ENCODE measurements at places on chromosomes 1 and 21.

- peak; percentile 30 for DNase-seq
- no peak overlapping the region for H3K27ac ChIP-seq
- no peaks in the 10 kb centered on the region for H3K4me1 ChIP-seq
- no peaks in the 10 kb centered on the region for H3K27me3 ChIP-seq
- no peaks in the 10 kb centered on the region for H3K36me3 ChIP-seq
Measured at GRCh38 chr1:189787201-189787600, 690.5 kb downstream of the BRINP3 start.

GRCh38 chr1:39129514-39129913 is 75.0 kb upstream of the MACF1 start:
- peaks cover 38% of the 10 kb centered on the region for H3K4me1 ChIP-seq
- H3K36me3 ChIP-seq: no peaks in the 10 kb centered on the region
- H3K27me3 ChIP-seq: no peaks in the 10 kb centered on the region
- no peak for DNase-seq
- H3K27ac ChIP-seq: peak overlapping the region; percentile 69

DNA sequence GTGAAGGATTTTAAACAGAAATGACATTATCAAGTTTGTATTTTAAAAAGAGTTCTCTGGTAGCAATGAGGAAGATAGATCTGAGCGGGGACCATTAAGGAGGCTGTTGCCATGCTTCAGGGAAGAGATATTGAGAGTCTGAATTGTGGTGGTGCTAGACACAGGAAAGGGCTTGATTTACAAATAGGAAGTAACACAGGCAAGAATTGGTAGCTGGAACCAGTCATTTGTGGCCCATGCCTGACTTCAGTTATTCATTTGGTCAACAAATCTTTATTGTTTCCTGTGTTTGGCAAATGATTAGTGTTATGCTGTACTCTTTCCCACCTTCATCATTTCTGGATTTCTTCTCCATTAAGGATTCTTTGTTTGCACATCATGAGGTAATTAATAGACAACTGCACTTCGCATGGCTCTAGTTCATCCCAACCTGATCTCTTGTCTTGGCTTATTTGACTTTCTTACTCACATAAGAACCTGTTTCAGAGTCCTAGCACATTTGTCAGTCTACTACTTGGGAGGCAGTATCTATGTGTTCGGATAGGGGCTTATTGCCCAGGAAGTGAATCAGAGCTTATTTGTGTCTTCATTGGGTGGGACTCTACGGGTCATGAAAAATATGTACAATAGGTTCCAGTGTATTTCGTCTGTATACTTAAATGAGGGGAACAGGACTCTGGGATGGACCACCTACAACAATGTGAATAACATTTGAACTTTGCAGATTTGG is 32.3 kb downstream of the EEIG2 start:
- no peaks in the 10 kb centered on the region for H3K36me3 ChIP-seq
- no peak overlapping the region for H3K4me3 ChIP-seq
- peak; percentile 37 for DNase-seq
- no peaks in the 10 kb centered on the region for H3K4me1 ChIP-seq

DNA sequence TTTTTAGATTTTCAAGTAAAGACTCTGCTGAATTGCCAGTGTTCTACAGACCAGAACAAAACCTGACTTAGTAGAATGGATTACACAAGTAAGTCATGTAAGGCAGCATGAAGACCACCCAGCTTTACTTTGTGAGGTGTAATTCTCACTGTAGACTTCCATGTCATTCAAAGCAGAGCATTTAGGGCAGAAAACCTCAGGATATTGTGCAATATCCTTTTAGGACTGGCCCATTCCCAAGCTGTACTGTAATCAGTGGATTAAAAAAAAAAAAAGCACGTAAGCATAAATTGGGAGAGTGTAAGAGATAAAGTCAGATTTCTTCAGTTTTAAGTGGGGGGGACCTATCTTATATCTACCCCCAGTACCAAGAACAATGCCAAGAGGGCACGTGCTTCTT is 380.5 kb upstream of the PRMT6 start:
- no peak for DNase-seq
- H3K36me3 ChIP-seq: no peaks in the 10 kb centered on the region
- no peak overlapping the region for H3K4me3 ChIP-seq

- no peaks in the 10 kb centered on the region for H3K36me3 ChIP-seq
- no peaks in the 10 kb centered on the region for H3K4me1 ChIP-seq
- DNase-seq: no peak
Measured at GRCh38 chr1:37753473-37754321, 11.2 kb downstream of the EPHA10 start.

DNA sequence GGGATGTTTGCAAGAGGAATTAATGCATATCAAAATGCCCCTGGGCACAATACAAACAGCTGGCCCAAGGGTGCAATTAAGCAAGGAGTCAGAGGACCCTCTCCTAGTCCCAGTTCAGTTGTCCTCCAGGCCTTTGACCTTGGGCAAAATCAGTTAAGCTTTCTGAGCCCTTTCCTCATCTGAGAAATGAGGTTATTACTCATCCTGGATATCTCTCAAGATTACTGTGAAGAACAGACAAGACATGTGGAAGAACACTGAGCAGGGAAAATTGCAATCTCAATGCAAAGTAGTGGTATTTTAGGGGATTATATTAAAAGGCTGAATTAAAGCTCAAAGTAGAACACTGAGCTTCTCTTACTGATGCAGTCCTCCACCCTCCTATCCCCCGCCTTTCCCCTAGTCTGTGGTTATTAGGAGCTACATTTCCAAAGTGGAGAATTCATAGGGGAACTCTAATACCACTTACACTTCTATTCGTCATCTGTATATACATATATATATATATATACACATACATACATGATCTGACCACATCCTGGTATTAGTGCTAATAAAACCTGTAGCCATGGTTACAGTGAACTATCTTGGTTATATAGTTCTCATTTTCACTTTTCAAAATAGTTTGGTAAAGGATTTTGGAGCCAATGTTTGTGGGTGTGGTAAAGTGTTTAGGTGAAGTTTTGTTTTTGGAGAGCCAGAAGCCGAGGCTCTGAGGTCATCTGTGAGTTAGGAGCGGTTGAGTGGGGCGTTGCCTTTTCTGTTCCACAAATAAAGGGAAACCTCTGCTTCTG is 18.1 kb downstream of the KIAA0040 start:
- no peaks in the 10 kb centered on the region for H3K27me3 ChIP-seq
- DNase-seq: no peak
- H3K4me1 ChIP-seq: peaks cover 2% of the 10 kb centered on the region
- H3K4me3 ChIP-seq: no peak overlapping the region
- no peak overlapping the region for H3K27ac ChIP-seq

DNA sequence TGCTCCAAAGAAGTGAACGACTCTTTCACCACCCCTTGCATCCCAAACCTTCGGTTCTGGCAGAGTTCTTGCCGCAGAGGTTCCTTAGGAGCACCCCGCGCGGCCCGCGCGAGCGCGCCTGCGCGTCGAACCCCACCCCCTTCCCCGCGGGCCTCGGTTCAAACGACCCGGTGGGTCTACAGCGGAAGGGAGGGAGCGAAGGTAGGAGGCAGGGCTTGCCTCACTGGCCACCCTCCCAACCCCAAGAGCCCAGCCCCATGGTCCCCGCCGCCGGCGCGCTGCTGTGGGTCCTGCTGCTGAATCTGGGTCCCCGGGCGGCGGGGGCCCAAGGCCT is at the start of gene C1orf56:
Gene C1orf56 (plus strand): TSS at position 161 of the 334 bp plus-strand sequence. CDS start 97 bp downstream, at position 258.
- H3K27me3 ChIP-seq: no peaks in the 10 kb centered on the region
- peak within 1 kb of the TSS; percentile 82 for H3K27ac ChIP-seq
- no peaks in the 10 kb centered on the region for H3K36me3 ChIP-seq
- DNase-seq: peak; percentile 83

GRCh38 chr1:53308506-53308905 is 19.4 kb downstream of the LRP8 start:
- H3K27ac ChIP-seq: no peak overlapping the region
- DNase-seq: no peak
- H3K36me3 ChIP-seq: no peaks in the 10 kb centered on the region

- no peak overlapping the region for H3K27ac ChIP-seq
- no peaks in the 10 kb centered on the region for H3K36me3 ChIP-seq
- DNase-seq: no peak
- no peak overlapping the region for H3K4me3 ChIP-seq
- no peaks in the 10 kb centered on the region for H3K27me3 ChIP-seq
Measured at GRCh38 chr1:30793209-30793608, 35.6 kb upstream of the LAPTM5 start.

- no peak overlapping the region for H3K27ac ChIP-seq
- DNase-seq: no peak
- peaks cover 15% of the 10 kb centered on the region for H3K4me1 ChIP-seq
- no peaks in the 10 kb centered on the region for H3K36me3 ChIP-seq
- H3K27me3 ChIP-seq: no peaks in the 10 kb centered on the region
Measured at GRCh38 chr1:185490924-185491323, 173.9 kb upstream of the IVNS1ABP start.

DNA sequence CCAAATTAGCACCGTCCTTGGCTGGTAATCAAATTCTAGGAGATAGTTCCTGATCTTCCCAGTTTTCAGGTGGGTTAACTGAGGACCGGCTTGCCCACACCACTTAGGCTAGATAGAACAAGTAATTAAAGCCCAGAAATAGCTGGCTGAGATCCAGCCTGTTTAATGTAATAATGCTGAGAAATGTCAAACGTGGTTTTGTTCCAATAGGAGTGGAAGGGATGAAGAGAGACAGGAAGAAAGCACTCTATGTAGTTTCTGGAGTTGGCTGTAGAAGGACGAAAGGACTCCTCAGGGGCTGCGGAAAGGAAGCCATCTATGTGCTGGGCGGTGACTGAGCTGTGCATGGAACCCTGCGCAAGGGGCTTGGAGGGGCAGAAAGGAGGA is 18.6 kb downstream of the NAV1 start:
- H3K4me3 ChIP-seq: no peak overlapping the region
- DNase-seq: no peak
- no peaks in the 10 kb centered on the region for H3K4me1 ChIP-seq
- H3K27me3 ChIP-seq: no peaks in the 10 kb centered on the region
- H3K36me3 ChIP-seq: no peaks in the 10 kb centered on the region

GRCh38 chr1:50419907-50420677 is 3.2 kb downstream of the DMRTA2 start:
- no peak overlapping the region for H3K27ac ChIP-seq
- H3K27me3 ChIP-seq: peaks cover 60% of the 10 kb centered on the region
- no peaks in the 10 kb centered on the region for H3K36me3 ChIP-seq
- no peaks in the 10 kb centered on the region for H3K4me1 ChIP-seq

DNA sequence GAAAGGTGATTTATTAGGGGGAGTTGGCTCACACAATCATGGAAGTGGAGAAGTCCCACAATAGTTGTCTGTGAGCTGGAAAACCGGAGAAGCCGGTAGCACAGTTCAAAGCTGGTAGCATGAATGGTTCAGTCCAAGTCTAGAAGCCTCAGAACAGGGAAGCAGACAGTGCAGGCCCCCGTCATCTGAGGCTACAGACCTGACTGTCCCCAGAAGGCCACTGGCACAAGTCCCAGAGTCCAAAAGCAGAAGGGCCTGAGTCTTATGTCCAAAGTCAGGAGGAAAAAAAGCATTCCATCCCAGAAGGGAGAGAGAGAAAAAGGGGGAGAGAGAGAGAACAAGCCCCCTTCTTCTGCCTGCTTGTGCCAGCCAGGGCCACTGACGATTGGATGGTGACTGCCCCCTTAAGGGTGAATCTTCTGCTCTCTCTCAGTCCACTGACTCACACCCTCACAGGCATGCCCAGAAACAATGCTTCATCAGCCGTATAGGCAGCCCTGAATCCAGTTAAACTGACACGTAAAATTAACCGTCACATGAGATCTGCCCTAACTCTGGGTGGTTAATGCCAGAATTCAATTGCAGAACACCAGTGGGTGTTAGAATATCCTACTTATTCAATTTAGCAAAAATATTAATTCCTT is 49.3 kb upstream of the POU2F1 start:
- no peak overlapping the region for H3K4me3 ChIP-seq
- no peak overlapping the region for H3K27ac ChIP-seq
- no peaks in the 10 kb centered on the region for H3K4me1 ChIP-seq
- no peaks in the 10 kb centered on the region for H3K36me3 ChIP-seq

DNA sequence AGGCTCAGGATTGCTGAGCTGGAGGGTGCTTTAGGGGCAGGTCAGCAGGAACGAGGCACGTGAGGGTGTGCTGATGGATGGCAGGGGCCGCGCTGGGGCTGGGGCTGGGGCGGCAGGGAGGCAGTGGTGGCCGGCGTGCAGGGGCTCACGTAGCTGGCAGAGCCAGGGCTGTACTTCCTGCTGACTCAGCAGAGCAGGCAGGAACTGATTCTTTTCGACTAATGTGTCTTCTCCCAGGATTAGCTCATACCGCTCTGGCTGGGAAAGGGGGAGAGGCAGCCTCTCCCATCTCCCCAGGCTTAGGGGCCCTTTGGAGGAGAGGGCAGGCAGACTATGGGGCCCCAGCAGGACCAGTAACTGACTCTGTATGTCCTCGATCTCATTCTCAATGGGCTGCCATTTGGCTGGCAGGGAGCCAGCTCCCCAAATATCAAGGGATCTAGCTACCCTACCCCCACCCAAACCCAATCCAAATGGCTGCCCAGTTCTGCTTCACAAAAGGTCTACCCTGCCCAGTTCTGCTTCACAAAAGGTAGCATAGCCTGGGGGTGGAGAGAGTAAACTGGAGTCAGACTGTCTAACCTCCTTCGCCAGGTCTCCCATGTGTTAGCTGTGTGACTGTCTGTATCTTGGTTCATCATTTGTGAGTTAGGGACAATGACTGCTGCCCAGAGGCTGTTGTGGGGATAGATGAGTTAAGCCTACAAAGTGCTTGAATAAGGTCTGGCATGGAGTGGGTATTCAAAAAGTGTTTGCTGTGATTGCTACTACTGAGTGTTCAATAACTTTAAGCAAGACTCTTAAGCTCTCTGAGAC is 100.1 kb upstream of the SLC2A1 start:
- DNase-seq: peak; percentile 86
- H3K27ac ChIP-seq: no peak overlapping the region
- no peaks in the 10 kb centered on the region for H3K36me3 ChIP-seq
- H3K27me3 ChIP-seq: no peaks in the 10 kb centered on the region

- H3K4me1 ChIP-seq: no peaks in the 10 kb centered on the region
- no peaks in the 10 kb centered on the region for H3K27me3 ChIP-seq
- H3K36me3 ChIP-seq: no peaks in the 10 kb centered on the region
- DNase-seq: no peak
- H3K4me3 ChIP-seq: no peak overlapping the region
Measured at GRCh38 chr1:29412591-29412990, 176.3 kb downstream of the PTPRU start.

DNA sequence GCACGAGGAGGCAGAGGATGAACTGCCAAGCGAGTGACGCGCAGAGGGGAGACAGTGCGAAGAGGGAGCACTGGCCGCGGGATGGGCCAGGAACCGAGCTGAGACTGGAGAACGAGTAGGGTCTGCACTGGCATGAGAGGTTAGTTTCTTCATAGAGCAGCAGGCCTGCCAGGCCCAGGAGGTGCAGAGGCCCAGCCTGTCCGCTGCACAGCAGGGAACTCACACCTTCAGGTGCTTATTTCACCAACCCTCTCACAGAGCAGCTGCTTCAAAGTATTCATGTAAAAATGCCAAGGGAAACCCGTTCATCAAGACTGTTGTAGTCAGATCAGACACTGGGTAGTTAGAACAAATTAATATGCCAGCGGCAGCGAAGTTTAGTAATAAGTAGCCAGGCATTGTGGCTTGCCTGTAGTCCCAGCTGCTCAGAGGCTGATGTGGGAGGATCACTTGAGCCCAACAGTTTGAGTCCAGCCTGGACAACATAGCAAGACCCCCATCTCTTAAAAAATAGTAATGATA is 144.5 kb downstream of the SLC45A1 start:
- H3K4me3 ChIP-seq: no peak overlapping the region
- no peak for DNase-seq
- H3K27me3 ChIP-seq: no peaks in the 10 kb centered on the region
- peaks cover 29% of the 10 kb centered on the region for H3K4me1 ChIP-seq

All from kidney (tissue), 22 donors.